Activated naive CD4-positive, alpha-beta T cell treated with Interleukin-2 at 50 U/mL for 16 hours (primary cell): ENCODE measurements at places on chromosomes 3 and 15.

- no peak for DNase-seq
Observed at GRCh38 chr15:77480859-77481633, 60.4 kb downstream of the HMG20A start.

DNA sequence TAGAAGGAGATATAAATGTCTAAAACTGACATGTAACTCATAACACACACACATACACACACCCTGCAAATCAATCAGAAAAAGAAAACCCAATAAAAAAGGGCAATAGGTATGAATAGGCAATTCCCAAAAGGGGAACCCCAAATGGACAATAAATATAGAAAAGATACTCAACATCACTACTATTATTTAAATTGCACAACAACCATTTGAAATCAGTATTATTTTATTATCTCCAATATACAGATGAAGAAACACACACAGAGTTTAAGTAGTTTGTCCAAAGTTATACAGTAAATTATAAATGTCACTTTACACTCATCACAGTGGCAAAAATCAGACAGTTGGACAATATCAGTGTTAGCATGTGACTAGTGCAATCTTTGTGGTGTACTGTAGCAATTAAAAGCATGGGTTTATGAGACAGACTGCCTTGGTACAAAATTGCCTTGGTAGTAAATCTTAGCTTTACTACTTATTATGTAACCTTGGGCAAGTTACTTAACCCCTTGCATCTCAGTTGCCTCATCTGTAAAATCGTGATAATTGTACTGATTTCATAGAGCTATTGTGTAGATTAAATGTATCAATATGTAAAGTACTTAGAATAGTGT is 3.4 kb upstream of the FSTL1 start:
- no peak for DNase-seq

GRCh38 chr15:74850393-74850792 is 7.4 kb upstream of the ULK3 start:
- no peak for DNase-seq

- DNase-seq = no peak
Observed at GRCh38 chr3:71416876-71417275, 166.7 kb downstream of the FOXP1 start.

- DNase-seq = no peak
Observed at GRCh38 chr15:77846360-77846759, 213.6 kb upstream of the LINGO1 start.

GRCh38 chr3:161822291-161822690 is 325.7 kb downstream of the OTOL1 start:
- DNase-seq = no peak

- DNase-seq = no peak
Observed at GRCh38 chr3:182000447-182000846, 288.7 kb downstream of the SOX2 start.

DNA sequence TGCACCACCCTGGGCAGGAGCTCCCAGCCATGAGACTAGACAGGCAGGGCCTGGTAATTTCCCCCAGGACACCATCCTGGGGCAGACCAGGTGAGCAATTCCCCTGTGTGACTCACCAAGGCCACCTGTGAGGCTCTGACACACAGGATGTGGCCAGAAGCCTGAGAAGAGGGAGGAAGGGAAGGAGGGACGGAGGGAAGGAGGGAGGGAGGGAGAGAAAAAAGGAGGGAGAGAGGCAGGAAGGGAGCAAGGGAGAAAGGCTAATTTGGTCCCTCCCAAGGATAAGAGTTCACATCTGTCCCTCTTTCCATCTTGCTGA is 25.9 kb downstream of the WNT7A start:
- DNase-seq = peak; percentile 19

- DNase-seq = no peak
Observed at GRCh38 chr3:51894391-51894790, 8.8 kb downstream of the IQCF1 start.

DNA sequence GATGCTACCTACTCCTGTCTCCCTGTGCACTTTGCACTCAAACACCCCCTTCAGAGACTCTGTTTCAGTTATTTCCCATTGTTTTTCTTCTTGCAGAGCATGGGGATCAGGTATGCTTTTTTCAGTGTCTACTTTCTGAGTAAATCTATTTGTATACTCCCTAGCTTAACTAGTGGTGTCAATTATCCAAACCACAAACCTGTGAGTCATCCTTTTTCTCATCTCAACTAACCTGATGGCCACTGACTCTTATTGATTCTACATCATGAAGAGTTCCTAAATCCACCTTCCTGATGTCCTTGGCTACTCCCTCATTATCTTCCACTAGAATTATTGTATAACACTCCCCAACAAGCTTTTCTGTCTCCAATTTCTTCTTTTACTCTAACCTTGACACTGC is 68.0 kb downstream of the DIPK2A start:
- DNase-seq = no peak

GRCh38 chr3:108047987-108048386 is 42.8 kb downstream of the CD47 start:
- no peak for DNase-seq

DNA sequence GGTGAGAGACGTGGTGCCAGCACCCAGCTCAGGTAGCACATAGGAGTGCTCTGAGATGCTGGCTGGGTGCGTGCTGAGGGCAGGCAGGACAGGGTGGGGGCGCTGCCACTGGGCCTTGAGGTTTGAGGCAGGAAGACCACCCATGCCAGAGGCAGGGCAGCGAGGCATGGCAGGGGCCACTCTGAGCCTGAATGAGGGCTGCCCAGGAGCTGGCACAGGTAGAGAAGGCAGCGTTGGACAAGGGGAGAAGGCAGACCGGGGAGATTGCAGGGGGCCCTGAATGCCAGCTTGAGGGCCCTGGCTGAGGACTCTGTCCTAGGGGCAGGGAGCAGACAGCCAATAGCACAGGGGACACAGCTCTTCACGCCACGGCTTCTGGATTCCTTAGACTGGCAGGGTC is 50.2 kb downstream of the ADAMTS7 start:
- DNase-seq = no peak

- peak; percentile 12 for DNase-seq
Observed at GRCh38 chr3:188272481-188273372, 118.8 kb downstream of the LPP start.

DNA sequence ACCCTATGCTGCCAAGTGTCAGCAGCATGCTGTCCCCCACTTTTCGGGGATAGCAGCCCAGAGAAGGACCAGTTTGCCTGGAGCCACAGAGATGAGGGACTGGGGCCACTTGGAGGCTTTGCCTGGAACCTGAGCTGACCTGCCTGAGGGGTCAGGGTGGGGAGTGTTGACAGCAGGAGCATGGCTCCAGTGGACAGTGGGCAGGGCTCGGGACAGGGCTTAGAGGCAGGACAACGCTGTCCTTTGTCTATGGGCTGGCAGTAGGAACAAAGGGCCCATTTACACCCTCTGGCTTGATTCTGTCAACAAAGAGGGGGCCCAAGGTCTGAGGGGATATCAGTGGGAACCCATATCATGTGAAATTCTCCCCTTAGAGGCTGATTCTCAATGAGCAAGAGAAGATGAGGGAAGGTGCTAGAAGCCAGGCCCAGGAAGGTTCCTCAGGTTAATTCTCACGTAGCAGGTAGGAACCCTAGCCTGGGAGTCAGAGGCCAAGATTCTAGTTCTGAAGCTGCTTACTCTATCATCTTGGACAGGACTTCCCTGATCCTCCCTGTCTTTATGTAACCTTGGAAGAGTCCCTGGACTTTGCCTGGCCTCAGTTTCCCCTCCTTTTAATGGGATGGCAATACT is 29.7 kb upstream of the HHATL start:
- no peak for DNase-seq

DNA sequence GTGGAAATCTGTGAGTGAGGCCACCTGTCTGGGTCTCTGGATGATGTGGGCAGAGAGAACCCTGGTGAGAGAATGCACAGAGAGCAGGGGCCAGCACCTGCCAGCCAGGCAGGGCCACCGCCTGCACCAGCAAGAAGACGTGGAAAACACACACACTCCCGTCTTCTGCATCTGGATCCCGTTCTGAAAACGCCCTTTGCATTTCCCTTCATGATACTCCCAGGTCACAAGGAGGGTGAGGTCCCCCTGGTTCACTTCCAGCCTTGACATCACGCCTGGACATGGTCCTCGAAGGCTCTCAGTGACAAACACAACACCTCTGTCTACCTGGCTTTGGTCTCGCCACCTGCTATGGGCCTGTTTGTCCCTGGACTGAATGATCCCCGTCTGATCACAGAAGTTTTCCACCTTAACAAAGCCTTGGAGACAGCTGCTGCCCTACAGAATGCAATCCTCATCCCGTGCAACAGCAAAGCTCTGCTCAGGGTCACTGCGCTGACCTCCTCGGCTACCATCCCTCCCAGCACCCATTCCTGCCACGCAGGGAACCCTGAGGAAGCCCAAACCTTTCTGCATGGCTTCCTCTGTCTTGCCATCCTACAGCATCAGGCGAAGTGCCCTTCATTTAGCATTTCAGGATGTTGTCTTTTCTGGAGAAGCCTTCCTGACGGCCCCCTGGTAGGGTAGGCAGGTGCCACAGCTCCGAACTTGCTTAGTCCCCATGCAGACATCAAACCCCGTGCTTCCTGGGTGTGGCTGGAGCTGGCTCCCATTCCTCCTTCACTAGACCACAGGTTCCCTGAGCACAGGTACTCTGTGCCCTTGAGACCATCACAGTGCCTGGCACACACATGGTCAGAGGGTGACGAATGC is 122.5 kb downstream of the ATP10A start:
- DNase-seq = no peak

- no peak for DNase-seq
Observed at GRCh38 chr3:44400771-44401170, 62.2 kb downstream of the TCAIM start.

GRCh38 chr15:43878446-43878845 is 51.6 kb downstream of the WDR76 start:
- no peak for DNase-seq

- DNase-seq = no peak
Observed at GRCh38 chr3:67601919-67602608, 52.3 kb downstream of the SUCLG2 start.

GRCh38 chr3:61697301-61697700 is 135.9 kb downstream of the PTPRG start:
- no peak for DNase-seq

DNA sequence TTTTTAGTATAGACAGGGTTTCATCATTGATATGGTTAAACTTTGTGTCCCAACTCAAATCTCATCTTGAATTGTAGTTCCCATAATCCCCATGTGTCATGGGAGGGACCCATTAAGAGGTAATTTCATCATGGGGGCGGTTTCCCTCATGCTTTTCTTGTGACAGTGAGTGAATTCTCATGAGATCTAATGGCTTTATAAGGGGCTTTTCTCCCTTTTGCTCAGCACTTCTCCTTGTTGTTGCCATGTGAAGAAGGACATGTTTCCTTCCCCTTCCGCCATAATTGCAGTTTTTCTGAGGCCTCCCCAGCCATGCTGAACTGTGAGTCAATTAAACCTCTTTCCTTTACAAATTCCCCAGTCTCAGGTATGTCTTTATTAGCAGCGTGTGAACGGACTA is 20.2 kb upstream of the ZNF710 start:
- no peak for DNase-seq

DNA sequence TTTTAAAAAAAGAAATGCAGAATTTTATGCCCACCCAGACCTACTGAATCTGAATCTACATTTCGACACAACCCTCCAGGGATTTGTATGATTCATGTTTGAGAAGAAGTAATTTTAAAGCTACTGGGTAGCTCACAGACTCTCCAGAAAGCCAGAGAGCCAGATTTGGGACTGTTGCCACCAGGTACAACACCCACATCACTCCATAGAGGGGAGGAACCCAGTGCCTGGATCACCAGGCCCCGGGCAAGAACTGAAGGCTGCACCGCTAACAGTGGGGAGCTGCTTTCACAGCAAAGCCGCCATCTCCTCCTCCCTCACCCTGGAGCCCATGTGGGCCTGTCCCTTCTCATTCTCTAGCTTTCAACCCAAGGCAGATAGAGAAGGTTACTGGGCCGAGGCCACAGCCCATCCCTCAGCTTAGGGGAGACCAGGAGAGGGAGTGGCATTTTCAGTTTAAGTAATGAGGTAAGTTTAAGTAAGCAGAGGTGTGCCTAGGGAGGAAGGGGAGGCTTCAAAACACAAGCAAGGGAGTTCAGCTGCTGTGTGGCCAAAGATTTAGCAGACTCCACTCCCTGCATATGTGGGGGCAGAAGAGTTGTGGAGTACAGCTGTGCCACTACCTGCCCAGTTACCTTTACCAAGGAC is 109.8 kb downstream of the IL12A start:
- DNase-seq = no peak

GRCh38 chr3:99471353-99472323 is 166.8 kb upstream of the COL8A1 start:
- no peak for DNase-seq

DNA sequence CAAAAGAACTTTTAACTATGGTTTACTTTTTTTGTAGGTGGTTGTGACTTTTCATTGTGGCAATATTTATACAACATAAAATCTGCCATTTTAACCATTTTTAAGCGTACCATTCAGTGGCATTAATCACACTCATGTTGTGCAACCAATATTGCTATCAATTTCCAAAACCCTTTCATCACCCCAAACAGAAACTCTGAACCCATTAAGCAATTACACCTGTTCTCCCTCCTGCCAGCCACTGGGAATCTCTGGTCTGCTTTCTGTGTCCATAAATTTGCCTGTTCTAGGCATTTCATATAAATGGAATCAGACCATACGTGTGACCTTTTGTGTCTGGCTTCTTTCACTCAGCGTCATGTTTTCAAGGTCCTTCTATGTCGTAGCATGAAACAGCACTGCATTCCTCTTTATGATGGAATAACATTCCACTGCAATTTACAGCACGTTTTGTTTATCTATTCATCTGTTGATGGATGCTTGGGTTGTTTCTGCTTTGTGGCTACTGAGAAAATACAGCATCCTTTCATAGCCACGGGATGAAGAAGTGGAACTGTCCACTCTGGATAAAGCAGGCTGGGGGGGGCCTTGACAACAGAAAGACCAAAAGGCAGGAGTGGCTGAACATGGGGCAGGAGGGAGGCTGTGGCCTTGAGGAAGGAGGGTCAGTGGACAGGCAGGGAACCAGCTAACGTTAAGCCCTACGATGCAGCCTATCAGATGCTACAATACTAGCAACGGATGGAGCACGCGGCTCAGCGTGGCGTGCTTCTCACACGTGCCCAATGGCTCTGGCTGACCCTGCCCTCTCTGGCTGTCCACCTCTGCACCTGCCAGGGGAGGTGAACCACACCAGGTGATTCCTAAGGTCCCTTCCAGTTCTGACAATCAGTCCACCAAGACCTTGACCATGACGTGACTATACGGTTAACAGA is 110.9 kb downstream of the SEC22A start:
- DNase-seq = no peak

GRCh38 chr3:23055733-23056376 is 147.3 kb upstream of the UBE2E2 start:
- DNase-seq = no peak

DNA sequence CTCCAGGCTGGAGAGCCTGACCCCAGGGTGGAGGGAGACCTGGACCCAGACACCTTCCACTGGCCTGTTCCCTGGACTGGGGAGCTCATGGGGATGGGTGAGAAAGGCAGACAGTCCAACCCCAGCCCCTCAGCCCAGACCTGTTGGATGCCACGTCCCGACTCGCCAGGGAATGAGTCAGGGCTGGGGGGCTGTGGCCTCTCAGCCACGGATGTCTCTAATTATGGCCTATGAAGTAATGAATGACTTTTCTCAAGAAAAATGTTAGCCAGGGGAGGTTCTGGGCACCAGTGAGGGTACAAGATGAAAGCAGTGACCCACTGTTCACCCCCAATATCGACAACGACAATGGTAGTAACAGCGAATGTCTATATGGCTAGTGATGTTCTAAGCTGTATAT is 107.0 kb upstream of the RPL32 start:
- DNase-seq = no peak

GRCh38 chr3:47019201-47019600 is 39.7 kb downstream of the NBEAL2 start:
- DNase-seq = peak; percentile 28

- no peak for DNase-seq
Observed at GRCh38 chr3:178059836-178060235, 476.4 kb upstream of the KCNMB2 start.
